Cerebellum (tissue), 4 donors: ENCODE measurements at places on chromosomes 5 and 9.

- no peak for DNase-seq
These were observed 284.1 kb upstream of the GRAMD2B start for GRCh38 chr5:126139086-126139485.

- no peak for DNase-seq
These were observed 290.2 kb upstream of the MAP3K1 start for GRCh38 chr5:56525113-56525512.

DNA sequence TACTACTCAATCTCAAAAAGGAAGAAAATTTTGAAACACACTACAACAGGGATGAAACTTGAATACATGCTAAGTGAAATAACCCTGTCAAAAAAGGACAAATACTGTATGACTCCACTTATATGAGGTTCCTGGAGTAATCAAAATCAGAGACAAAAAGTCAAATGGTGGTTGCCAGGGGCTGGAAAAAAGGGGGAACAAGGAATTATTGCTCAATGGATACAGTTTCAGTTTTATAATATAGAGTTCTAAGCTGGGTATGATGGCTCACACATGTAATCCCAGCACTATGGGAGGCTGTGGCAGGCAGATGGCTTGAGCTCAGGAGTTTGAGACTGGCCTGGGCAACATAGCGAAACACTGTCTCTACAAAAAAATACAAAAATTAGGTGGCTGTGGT is 29.0 kb downstream of the ETF1 start:
- DNase-seq, result no peak

- no peak for DNase-seq
These were observed 99.2 kb upstream of the SLC30A5 start for GRCh38 chr5:68994645-68995044.

GRCh38 chr5:168578006-168578405 is 1.2 kb downstream of the PANK3 start:
- DNase-seq, result no peak

DNA sequence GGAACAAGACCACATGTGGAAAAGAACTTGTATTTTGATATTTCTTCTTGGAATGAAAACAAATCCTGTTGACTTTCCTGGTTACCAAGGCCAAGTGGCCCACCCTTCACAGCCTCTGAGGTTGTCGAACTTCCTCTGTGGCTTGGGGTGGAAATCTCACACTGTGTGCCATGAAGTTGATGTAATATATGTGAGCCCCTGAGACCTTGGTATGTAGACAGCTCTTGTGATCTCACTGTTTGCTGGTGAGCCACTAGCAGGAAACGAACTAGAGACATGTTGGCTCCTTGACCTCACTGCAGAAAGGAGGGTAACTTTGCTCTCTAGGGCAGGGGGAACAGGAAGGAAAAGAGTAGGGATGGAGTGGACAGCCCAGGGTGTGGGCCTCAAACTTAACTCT is 159.4 kb downstream of the ARHGAP26 start:
- no peak for DNase-seq

- DNase-seq, result no peak
These were observed 86.9 kb downstream of the FRMD3 start for GRCh38 chr9:83451308-83451707.

DNA sequence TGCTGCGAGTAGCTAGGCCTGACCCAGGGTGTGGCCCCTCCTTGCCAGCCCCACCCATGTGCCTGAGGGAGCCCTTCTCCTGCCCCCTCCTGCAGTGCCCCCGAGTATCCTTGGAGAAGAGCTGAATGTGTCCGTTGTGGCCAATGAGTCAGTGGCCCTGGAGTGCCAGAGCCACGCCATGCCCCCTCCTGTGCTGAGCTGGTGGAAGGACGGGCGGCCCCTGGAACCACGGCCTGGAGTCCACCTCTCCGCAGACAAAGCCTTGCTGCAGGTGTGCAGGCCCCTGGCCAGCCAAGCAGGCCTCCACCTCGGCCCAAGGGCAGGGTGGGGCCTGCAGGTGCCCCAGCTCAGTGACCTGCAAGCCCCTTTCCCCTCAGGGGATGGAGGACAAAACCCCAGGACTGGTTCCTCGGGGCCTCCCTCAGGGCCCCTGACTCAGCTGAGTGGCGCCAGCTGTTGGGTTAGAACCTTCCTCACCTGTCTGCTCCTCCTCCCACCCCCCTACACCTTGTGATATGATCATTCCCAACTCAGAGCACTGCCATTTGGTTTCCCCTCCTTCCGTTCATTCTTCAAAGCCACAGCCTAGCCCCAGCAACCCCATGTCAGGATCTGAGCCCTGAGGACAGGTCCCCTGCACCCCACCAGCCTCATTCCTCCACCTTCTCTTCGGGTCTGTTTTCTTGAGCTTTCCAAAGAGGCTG is 80.0 kb upstream of the ASS1 start:
- DNase-seq, result no peak

DNA sequence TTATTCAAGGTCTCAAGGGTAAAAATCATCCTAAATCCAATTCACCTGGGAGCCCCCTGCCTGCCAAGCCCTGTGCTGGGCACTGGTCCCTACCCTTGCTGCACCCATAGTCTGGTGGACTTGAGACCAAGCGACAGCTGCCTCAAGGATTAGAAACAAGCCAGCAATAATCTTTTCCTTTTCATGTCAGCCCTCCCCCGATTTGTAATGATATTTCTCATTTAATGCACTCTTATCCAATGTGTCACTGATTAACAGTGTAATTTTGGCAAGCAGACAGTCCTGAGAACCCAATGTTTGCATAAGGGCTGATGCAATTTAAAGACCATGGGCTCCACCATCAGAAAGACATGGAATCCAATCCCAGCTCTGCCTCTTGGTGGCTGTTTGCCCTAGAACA is 108.9 kb downstream of the ACTL7B start:
- DNase-seq, result no peak

DNA sequence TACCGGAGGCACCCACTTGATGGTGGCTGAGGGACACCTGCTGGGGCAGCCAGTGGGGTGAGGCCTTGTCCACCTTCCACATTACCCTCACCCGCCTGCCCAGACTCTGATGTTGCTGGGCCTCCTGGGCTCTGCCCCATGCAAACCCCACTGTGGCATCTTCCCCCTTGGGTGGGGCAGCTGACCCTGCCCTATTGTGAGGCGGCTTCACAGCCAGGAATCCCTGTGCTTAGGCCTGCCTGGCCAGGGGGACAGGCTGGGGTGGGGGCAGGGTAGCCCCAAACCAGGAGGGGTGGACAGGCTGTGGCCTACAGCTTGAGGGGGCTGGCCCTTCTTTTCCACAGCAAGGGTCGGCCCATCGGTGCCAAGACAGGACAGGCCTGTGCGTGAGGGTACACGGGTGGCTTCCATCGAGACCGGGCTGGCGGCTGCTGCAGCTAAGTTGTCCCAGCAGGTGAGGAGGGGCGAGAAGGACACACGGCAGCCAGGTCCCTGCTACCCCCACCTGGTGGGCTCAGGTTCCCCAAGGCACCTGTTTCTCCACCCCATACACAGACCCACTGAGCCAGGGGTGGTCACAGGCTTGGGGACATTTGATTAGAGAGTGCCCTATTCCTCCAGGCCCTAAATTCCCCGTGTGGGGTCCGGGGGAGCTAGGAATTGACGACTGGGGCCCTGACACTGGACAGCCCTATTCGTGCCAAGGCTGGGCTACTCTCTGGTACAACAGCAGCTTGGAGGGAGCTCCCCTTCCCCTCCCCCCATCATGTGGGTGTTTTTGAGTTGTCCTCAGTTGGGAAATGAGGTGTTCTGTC is 99.2 kb downstream of the PHF2 start:
- no peak for DNase-seq

GRCh38 chr9:7394002-7394774 is 405.4 kb downstream of the DMAC1 start:
- no peak for DNase-seq

DNA sequence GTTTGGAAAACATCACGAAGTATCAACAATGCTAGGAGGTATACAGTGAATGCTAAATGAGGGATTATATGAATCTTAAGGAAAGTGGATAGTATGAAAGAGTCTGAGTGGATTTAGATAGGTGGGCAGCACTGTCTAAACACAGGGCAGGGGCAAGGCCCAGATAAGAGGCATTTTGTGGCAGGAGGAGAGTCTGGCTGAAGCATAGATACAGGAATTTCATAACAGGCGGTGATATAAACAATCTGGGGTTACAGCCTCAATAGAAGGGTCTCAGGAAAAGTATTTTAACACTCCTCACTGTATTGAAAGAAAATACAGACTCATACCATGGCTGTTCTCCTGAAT is 96.9 kb downstream of the PLPP1 start:
- peak; percentile 8 for DNase-seq

GRCh38 chr9:79809931-79810330 is 238.2 kb downstream of the TLE4 start:
- no peak for DNase-seq

DNA sequence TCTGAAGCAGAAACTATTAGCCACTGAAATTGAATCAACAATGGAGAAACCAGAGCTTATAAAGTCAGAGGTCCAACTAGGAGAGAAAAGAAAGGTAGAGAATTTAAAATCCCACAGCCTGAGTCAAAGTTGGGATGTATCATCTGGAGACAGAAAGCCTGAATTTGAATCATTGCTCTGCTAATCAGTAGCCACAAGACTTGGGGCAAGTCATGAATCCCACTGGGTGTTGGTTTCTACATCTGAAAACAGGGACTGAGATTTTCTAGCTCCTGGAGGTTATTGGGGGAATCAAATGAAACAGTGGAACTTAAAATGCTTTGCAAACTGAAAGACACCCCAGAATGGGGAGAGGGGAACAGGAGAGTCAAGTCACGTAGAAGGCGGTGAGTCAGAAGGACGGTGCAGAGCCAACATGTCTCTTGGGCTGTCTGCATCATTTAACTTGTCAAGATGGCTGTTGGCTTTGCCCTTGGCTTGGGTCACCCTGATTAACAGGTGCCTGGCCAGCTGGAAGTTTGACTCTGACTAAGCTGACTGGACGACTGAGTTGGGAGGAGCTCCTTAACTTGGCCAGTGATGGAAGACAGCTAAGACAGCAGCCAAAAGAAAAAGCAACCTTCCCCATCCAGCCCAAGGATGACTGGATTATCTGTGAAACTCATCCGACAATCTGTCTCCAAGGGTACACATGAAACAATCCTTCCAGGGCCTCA is 60.6 kb upstream of the ADRA1B start:
- DNase-seq, result no peak

GRCh38 chr9:134919303-134919702 is 1.6 kb upstream of the FCN1 start:
- DNase-seq, result no peak

GRCh38 chr5:25029004-25029403 is 384.2 kb upstream of the CDH10 start:
- DNase-seq, result peak; percentile 80

GRCh38 chr5:172837640-172838039 is 3.6 kb downstream of the ERGIC1 start:
- DNase-seq, result no peak

DNA sequence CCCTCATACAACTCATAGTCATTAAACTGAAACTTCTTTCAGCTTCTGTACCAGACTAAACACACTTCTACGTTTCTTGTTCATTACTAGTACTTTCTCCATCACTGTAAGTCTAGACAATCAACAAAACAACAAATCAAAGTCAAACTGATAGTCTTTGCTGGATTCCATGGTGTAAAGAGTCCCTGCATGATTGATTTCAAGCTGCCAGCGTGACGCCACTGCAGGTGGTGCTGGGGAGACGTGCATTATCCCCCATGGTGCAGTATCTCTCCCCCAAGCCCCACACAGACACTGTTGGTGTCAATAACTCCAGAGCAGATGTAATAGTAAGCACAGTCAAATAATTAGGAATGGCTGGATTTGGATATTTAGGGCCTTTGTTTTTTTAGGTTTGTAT is 10.7 kb upstream of the SLC2A8 start:
- no peak for DNase-seq

GRCh38 chr5:118647587-118647986 is 340.8 kb downstream of the DTWD2 start:
- DNase-seq, result no peak

- DNase-seq, result no peak
These were observed 123.2 kb downstream of the DOCK2 start for GRCh38 chr5:169760229-169760628.

- no peak for DNase-seq
These were observed 319.1 kb upstream of the RGMB start for GRCh38 chr5:98454407-98454806.

DNA sequence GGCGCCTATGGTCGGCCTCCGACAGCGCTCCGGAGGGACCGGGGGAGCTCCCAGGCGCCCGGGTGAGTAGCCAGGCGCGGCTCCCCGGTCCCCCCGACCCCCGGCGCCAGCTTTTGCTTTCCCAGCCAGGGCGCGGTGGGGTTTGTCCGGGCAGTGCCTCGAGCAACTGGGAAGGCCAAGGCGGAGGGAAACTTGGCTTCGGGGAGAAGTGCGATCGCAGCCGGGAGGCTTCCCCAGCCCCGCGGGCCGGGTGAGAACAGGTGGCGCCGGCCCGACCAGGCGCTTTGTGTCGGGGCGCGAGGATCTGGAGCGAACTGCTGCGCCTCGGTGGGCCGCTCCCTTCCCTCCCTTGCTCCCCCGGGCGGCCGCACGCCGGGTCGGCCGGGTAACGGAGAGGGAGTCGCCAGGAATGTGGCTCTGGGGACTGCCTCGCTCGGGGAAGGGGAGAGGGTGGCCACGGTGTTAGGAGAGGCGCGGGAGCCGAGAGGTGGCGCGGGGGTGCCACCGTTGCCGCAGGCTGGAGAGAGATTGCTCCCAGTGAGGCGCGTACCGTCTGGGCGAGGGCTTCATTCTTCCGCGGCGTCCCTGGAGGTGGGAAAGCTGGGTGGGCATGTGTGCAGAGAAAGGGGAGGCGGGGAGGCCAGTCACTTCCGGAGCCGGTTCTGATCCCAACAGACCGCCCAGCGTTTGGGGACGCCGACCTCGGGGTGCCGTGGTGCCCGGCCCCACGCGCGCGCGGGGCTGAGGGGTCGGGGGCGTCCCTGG is 561 bp downstream of the DAPK1 start:
- DNase-seq, result no peak

DNA sequence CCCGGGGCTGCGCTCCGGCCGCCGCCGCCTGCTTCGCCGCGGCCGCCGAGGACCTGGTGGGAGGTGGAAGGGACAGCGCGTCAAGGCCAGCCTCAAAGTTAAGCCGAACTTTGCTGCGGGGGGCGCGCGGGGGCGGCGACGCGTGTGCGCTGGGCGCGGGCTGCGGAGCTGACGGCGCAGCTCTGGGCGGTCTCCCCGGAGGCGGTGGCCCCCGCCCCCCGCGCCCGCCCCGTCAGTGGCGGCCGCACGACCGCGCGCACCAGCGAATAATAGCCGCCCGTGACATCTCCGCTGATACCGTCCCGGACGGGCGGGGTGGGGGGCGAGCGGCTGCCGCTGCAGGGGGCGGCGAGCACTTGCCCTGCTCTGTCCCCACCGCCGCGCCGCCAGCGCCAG is 579 bp upstream of the FAM78A start:
- no peak for DNase-seq

- peak; percentile 55 for DNase-seq
These were observed 72.6 kb downstream of the PIK3R1 start for GRCh38 chr5:68287976-68288706.

GRCh38 chr5:103014983-103015382 is 105.0 kb downstream of the GIN1 start:
- DNase-seq, result no peak

GRCh38 chr5:72199681-72200080 is 92.4 kb downstream of the MAP1B start:
- no peak for DNase-seq

GRCh38 chr9:75065510-75065909 is 22.4 kb downstream of the NMRK1 start:
- DNase-seq, result no peak

- no peak for DNase-seq
These were observed 205.2 kb downstream of the AGTPBP1 start for GRCh38 chr9:85536514-85536913.

- no peak for DNase-seq
These were observed 182.2 kb upstream of the TARS1 start for GRCh38 chr5:33258553-33258952.
